ENCODE measurements at places on chromosomes 4 and X.

DNA sequence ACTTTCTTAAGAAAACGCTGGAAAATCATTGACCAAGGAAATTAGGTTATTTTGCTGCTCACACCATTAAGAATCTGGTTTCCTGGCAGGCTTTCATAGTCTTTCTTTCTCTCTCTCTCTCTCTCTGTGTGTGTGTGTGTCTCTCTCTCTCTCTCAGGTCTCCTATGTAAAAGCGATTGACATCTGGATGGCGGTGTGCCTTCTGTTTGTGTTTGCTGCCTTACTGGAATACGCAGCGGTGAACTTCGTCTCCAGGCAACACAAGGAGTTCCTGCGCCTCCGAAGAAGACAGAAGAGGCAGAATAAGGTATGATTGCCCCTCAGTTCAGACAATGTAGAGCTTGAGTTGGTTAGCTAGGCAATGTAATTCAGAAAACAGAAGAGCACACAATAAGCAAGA, 161.2 kb downstream of the GLRA2 start:
- DNase-seq: no peak

DNA sequence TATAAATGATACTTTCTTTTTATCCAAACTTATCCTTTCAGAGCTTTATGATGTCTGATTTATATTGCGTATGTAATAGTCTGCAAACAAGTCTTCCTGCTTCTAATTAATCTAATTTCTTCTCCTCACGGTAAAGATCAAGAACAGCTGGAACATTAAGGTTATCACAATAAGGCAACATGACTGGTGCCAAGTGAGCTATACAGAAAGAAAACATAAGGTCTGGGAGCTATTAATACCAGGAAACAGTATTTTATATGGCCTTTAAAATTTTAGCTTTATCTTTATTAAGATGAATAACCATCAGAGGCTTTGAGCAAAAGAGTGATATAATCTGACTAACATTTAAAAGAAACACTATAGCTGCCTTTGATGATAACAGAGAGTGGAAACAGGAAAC, 28.7 kb upstream of the CABS1 start:
- DNase-seq: no peak

DNA sequence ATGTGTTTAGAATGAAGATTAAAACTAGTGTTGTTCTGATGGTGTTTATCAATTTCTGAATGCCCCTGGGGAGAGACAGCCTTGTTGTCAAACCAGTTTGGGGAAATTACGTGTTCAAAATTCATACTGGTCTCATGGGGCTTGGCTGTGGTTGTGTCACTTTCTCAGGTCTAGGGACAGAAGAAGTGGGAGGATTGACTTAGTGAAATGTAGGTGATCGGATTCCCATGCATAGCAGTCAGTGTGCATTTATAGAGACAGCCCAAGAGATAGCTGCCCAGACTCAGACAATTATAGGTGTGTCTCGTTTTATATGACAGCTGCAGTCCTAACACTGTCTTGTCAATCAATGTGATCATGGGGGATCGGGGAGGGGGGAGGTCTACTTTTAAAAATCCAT, 94.4 kb upstream of the CLCN4 start:
- no peak for DNase-seq

- no peak for DNase-seq
Measured at GRCh38 chrX:9196961-9197640, 163.2 kb upstream of the FAM9B start.

GRCh38 chr4:76943790-76944189, 5.8 kb upstream of the SEPTIN11 start:
- no peak for DNase-seq

GRCh38 chr4:124754681-124755080, 42.1 kb upstream of the ANKRD50 start:
- no peak for DNase-seq

DNA sequence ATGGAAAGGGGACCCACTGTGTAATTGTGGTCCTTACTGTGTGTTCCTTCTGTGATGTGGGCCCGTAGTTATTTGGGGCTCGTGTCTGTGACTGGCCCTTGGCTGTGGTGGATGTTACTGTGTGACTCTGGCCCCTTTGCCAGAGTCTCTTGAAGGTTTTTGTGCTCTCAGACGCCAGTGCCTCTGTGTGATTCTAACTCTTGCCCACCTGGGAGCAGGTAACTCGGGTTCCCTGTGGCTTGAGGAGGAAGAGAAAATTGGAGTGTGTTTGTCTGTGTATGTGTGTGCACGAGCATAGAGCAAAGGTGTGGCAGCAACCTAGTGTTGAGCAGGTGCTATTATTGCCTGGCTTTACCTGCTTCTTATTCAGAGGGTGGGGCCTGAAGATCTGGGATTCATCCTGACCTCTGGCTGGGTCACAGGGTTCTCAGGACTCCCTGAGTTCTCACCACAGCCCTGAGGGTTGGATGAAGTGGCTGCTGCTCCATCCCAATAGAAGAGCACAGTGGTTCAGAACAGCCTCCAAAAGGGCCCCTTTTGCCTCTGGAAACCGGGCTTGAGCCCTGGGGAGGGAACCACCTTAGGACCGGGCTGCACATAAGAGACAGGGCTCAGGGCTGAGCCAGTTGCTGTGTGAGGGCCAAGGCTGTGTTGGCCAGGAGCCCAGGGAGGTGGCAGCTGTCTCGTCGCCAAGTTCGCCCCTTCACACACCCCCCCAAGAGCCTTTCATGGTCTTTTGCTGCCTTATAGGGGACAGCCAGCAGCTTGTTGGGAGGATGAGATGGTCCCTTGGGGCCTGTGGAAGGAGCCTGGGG, 1.3 kb downstream of the RBM10 start:
- DNase-seq: peak; percentile 24

GRCh38 chr4:1176398-1177273, 4.3 kb upstream of the SPON2 start:
- DNase-seq: no peak

GRCh38 chr4:27020603-27021002, 160.0 kb downstream of the STIM2 start:
- DNase-seq: no peak

GRCh38 chr4:101205916-101206315, 141.4 kb downstream of the PPP3CA start:
- DNase-seq: no peak

- DNase-seq: no peak
Measured at GRCh38 chrX:102966701-102967100, 29.6 kb downstream of the RAB40AL start.

DNA sequence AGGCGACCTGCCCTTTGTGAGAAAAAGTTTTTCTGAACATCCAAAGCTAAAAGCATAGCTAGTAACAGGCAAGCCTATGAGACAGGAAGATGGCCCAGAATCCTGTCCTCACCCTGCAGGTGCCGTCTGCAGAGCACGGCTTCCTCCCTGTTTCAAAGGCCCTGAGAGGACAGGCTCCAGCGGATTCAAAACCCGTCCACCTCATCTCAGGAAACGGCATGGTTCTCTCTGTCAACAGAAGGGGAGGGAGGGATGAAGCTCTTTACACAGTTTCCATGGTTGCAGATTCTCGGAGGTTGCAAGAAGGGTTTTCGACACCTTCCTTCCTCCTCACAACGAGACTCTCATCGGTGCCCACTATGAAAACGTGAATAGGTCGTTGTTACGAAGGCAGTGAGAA, 8.3 kb downstream of the PPP2R3B start:
- no peak for DNase-seq

GRCh38 chrX:150217609-150218008, 145.5 kb upstream of the MAMLD1 start:
- DNase-seq: no peak

GRCh38 chr4:128320656-128321055, 33.0 kb upstream of the PGRMC2 start:
- DNase-seq: no peak

DNA sequence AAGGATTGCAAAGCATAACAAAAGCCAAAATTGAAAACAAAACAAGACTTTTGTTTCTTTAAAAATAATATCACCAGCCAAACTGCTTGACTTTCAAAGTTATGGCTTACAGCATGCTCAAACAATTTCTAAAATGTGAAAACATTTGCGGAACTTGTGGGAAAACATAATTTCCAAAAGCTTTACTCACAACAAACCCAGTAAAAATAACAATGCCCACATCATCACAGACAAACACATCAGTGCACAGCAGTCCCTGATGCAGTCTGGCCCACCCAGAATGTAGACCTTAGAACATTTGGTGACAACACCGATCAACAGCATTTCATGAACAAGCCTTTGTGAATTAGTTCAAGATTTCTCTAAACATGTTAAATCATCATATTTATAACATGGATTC, 98.9 kb downstream of the ARHGAP6 start:
- no peak for DNase-seq

- no peak for DNase-seq
Measured at GRCh38 chr4:95272797-95273196, 276.0 kb downstream of the UNC5C start.

DNA sequence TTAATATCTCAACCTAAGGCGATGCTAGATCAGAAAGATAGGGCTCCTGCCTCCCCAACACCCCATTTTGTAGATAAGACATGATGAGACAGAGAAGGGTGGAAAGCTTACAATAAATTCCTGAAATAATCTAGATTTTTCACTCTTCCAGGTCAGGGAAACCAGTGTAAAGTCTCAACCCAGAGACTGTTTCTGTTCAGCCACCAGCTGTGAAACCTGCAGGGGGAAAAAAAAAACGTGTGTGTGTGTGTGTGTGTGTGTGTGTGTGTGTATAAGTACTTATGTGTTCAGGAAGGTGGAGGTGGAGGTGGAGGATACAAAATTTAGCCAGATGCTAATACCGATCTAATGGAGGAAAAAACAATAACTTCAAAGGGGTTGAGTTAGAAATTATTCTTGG, 773 bp upstream of the ITM2A start:
- no peak for DNase-seq

- DNase-seq: no peak
Measured at GRCh38 chr4:110676241-110676640, 53.4 kb upstream of the PITX2 start.

DNA sequence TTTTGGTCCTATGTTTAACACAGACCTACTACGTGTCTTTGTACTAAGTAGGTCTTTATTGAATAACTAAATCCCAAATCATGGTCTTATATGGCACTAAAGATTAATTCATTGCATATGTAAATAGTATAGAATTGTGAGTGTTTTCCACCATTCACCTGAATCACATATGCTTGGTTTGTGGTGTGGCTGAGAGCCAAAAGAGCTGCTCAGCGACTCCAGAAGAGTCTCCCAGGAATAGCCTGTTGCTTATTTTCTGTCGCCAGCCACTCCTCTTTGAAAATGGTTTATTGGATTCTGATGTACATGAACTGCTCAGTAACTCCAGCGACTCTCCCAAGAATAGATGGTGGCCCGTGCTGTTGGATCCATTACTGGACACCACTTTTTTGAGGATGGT, 184.5 kb downstream of the CLCN4 start:
- DNase-seq: no peak

- DNase-seq: no peak
Measured at GRCh38 chr4:118139241-118139640, 105.0 kb downstream of the NDST3 start.

- no peak for DNase-seq
Measured at GRCh38 chr4:181225616-181226261, 1017.5 kb upstream of the TENM3 start.

- no peak for DNase-seq
Measured at GRCh38 chr4:17060230-17060629, 161.8 kb upstream of the LDB2 start.
